ENCODE measurements at places on chromosomes 16 and 17.

DNA sequence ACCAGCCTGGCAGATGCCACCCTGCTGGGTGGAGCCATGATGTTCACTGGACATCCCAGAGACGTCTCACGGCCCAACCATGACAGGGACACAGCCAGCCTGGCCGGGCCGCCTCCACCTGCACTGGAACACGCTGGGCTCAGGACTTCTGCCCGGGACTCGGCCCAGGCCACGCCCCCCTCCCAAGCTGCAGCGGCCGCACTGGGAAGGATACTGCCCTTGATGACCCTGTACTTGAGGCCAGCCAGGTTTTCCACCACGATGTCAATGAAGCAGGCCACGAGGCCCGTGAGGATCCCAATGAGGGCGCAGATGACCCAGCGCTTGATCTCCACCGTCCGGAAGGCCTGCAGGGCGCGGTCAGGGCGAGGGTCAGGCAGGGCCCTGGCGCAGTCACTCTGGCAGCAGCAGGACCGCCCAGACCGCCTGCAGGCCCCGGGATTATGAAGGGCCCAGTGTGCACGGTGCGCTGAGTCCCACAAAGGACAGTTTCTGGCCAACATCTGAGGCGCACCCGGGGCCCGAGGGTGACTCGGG is 14.2 kb downstream of the CLCN7 start:
- DNase-seq, result no peak

GRCh38 chr17:42937712-42938596 is 26.3 kb downstream of the AARSD1 start:
- DNase-seq, result no peak

DNA sequence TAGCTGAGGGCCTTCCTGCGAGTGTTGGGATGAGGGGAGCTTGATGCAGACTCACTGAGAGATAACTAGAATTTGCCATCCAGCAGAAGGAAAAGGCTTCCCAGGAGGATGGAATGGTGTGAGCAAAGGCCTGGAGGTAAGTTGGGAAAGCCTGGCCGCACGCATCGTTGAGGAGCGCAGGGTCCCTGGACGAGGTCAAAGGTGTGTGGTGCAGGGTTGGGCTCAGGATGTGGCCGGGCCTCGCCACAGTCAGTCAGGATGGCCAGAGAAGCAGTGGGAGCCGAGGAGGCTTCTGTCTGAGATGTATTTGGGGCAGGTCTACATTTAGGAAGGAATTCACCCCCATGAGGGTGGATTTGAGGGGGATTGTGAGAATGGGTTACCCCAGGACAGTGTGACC is 16.4 kb downstream of the DRC3 start:
- no peak for DNase-seq

DNA sequence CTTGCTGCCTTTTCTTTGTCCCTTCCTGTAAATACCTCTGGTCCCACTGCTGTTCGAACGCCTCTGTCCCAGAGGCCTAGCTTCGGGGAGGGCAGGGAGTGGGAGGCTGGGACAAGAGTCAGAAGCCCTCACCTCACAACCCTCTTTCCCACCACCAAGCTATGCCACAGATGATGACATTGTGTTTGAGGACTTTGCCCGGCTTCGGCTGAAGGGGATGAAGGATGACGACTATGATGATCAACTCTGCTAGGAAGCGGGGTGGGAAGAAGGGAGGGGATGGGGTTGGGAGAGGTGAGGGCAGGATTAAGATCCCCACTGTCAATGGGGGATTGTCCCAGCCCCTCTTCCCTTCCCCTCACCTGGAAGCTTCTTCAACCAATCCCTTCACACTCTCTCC is 10.4 kb downstream of the ARRB2 start:
- DNase-seq, result no peak

- DNase-seq, result no peak
Measured at GRCh38 chr16:86986136-86986535, 331.1 kb downstream of the C16orf95 start.

- no peak for DNase-seq
Measured at GRCh38 chr17:17114592-17115225, 72.5 kb downstream of the MPRIP start.

GRCh38 chr17:50495918-50496317 is 12.3 kb upstream of the MYCBPAP start:
- no peak for DNase-seq

GRCh38 chr16:57979006-57979585 is 8.2 kb upstream of the CNGB1 start:
- DNase-seq, result no peak

DNA sequence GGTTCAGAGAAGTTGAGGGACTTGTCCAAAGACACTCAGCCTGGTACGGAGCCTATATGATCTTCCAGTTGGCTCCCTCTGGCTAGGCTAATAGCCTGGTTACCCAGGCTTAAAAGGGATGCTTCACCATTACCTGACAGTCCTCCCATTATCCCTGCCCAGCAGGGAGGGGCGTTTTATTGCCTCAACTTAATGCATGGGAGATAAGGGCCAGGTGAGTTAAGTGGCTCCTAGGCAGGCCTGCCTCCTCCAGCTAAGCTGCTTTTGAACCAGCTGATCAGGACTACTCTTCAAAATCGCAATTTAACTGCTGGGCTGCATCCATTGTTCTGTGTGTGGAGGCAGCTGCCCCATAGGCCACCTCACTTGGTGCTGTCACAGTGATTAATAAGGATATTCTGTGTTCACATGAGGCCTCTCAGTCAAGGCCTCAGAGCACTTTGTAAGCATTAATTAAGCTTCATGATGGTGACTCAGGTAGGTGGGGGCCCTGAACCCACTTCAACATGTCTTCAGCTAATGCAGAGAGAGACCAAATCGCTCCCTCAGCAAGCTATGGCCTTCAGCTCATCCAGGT is 27.9 kb downstream of the SMPD3 start:
- DNase-seq, result no peak
